ENCODE measurements at places on chromosomes 11 and 22.

- DNase-seq, result no peak
These were observed 53.7 kb downstream of the TBC1D22A start for GRCh38 chr22:46815896-46816731.

DNA sequence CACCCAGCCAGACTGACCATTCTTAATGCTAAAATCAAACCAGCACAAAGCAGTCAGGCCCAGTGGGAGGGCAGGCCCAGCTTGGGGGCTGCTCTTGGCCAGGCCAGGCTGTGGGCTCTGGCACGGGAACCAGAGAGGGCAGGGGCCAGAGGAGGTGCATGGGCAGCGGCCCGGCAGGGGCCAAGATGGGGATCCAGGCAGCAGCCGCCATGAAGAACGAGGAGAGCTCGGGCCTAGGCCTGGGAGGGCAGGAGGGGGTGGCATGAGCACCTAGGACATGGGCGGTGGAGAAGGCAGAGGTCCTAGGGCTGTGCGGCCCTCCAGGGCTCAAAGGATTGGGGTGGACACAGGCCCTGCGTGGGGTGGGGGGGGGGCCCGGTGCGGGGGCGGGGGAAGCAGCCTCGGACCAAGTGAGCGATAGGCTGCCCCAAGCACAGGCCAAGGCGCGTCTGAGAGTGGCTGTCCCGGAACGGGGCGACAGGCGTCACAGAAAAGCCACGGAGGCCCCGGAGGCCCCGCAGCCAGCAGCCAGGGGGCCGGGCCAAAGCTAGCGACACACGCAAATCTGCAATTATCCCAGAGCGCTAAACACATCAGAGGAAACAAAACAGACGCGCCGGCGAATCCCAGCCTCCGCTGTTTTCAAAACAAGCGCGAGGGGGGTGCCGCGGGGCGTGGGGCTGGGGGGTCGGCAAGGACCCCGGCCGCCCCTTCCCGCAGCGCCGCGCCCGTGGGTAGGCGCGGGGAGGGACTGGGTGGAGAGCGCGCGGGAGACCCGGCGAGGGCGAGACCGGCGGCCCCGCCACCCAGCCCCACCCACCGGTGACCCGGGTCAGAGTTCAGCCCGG lies 8.3 kb downstream of the PLXNB2 start:
- no peak for DNase-seq

DNA sequence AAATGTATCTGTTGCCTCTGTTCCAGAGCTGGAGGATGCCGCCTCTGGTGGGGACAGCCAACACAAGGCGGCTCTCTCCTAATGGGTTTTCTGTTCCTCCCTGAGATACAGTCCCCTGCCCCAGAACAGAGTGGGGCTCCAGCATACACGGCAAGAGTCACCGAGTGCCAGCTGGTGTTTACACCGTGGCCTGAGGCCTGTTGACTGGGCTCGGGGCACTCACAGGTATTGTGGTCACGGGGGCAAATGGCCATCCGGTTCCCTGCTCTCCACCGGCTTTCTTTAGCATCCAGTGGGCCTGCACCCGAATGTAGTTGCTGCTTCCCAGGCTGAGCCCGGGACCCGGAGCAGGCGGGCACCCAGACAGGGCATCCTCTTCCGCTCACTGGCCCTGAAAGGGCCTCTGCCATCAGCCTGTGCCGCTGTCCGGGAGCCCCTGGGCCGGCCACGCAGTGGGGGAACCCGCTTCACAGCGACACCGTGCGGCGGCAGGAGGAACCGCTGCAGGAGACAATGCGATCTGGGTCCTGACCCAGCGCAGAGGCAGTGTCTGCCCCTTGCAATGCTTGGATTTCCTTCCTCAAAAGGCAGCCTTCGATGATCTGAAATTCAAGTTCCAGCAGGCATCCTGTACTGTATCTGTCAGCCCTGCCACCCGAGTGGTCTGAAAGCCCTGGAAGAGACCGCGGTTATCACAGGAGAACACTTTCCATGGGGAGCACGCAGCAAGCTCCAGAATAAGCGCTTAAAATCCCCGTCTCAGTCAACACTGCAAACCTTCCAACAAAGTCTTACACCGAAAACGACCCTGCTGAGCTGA lies 859 bp upstream of the KRTAP5-5 start:
- no peak for DNase-seq

DNA sequence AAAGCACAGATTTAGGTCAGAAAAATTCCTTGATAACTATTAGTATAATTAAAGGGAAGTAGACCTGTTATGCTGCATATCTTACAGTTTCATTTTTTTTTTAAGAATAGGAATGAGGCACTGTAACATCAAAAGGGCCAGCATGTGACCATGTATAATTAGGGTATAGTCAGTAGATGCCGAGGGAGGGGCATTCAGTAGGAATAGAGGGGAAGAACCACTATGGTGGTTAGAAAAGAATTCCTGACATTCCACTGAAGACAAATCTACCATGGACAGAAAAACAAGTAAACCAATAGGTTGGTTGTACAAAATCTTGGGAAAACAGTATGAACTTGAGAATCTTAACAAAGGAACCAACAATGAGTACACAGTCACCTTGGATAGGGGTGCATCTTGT lies 78.4 kb upstream of the CCDC179 start:
- DNase-seq, result no peak

- no peak for DNase-seq
These were observed 93.2 kb downstream of the WNT7B start for GRCh38 chr22:45883811-45884170.

DNA sequence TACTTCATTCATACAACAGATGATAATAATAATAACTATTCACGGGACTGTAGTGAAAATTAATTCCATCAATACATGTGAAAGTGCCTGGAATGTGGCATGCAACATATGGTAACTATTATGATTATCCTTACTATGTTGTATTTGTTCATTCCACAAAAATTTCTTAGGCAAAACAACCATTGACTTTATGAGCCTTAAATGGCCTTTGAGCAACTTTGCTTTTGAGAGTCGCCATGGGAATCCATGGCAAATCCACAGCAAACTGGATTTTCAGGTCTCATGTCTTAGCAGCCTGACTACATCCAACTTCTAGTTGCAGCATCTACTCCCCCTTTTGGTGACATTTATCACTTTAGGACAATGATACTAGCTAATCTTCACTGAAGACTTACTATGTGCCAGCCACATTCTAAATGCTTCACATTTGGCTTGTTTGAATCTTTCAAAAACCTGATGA lies 56.8 kb downstream of the SLC1A2 start:
- DNase-seq, result no peak

DNA sequence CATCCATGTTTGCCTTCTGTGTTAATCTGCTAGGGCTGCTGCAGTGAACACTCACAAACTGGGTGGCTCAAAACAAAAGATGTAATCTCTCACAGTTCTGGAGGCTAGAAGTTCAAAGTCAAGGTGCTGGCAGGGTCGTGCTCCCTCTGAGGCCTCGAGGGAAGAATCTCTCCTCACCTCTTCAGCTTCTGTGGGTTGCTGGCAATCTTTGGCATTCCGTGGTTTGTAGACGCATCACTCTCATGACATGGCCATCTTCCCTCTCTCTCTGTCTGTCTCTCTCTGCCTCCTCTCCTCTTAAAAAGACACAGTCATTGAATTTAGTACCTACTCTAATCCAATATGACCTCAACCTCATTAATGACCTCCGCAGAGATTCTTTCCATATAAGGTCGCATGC lies 78.8 kb downstream of the TSPAN18 start:
- no peak for DNase-seq

GRCh38 chr11:6618117-6619003 lies 862 bp downstream of the TPP1 start:
- DNase-seq, result no peak

- DNase-seq, result no peak
These were observed 31.3 kb upstream of the ADA2 start for GRCh38 chr22:17250380-17251082.

DNA sequence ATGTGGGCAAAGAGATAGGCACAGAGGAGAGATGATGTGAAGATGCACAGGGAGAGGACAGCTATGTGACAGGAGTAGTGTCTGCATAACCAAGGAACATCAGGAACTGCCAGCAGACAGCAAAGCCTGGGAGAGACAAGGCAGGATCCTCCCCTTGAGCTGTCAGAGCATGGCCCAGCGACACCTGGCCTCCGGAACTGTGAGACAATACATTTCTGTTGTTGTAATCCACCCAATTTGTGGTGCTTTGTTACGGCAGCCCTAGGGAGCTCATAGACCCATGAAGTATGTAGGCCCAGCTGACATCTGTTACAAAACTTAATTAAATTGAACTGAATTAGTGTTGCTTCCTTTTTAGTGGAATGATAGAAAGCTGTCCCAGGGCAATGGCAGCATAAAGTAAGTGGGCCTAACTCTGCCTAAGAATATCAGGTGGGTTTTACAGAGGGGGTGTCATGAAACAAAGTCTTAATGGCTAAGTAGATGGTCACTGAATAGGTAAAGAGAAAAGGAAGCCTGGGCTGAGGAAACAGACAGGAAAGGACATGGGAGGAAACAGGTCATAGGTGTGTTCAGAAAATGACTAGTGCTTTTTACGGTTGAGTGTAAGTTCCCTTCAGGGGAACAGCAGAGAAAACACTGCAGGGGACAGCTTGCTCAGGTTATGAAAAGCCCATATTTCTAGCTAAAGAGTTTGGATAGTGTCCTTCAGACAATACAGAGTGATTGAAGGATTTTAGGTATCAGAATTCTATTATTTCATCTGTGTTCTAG lies 24.8 kb downstream of the RASSF10 start:
- no peak for DNase-seq

DNA sequence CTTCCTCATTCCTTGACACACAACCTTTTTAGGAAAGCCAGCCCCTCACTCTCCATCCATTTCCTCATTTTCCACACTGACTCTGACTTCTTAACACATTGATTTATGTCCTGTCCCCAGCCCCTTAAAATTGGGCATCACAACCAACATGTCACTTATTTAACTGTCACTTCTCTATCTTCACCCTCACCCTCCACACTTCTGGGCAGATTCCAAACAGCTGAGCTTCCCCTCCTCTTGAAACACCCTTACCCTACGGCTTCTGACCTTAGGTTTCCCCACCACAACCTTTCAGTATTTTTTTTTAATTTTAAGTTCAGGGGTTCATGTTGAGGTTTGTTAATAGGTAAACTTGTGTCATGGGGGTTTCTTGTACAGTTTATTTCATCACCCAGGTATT lies 696.3 kb downstream of the DLG2 start:
- DNase-seq, result no peak

DNA sequence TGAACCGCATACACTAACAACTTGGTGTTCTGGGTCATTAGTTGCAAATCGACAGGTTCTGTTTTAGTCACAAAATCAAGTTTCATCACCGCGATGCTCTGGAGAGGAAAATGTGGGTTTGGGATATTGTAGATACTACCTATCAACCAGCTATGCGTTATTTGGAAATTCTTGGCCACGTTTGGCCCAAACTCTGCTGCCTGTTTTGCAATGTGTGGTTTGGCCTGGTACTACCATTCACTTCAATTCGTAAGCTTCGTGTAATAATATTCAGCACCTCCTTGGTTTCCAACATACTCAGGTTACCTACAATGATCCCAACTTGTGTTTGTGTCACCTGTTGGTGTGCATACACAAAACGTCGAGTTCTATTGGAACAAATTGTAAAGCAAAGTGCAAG lies 16.2 kb upstream of the ACER3 start:
- DNase-seq, result no peak

- DNase-seq, result no peak
These were observed 3.8 kb downstream of the OSBPL5 start for GRCh38 chr11:3161309-3161708.

DNA sequence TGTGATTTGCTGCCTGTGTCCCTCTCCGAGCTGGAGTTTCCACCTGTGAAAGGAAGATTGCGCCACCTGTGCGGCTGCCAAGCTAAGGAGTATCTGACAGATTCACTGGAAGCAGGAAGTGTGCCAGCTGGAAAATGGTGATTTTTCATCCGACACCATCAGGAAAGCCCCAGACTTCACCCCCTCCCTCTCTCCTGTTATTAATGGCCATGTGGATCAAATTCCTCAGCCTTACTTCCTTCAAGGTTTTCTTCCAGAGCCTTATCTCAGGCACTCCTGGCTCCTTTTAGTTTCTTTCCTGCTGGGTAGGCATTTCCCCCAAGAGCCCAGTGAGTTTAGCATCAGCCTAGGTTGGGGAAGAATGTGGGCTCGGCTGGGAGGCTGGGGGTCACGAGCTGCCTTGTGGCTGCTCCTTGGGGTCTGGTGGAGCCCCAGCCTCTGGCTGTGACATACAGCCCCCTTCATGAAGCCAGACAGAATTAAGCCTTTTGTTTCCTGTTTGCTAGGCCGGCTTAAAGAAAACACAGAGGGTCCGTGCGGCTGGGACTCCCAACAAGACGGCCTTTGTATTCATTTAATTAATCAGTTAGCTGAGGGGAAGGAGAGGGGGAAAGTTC lies 37.1 kb downstream of the PKNOX2 start:
- DNase-seq, result no peak

DNA sequence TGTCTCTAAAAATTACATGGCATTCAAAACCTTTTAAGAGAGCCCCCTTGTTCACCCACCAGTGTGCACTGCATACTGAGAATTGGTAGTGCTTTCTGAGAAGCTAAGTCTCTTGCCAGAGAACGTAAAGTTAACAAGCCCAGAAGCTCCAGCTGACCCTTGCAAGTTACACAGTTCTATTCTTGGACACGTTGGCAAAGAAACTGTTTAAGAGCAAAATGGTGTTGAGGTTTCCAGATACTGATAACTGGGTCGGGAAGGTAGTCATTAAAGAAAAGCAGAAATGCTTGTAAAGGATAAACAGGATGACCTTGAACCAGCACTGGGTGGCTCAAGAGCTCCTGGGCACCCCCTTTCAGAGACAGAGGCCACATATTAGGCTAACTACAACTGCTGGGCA lies 284.8 kb downstream of the CADM1 start:
- no peak for DNase-seq

DNA sequence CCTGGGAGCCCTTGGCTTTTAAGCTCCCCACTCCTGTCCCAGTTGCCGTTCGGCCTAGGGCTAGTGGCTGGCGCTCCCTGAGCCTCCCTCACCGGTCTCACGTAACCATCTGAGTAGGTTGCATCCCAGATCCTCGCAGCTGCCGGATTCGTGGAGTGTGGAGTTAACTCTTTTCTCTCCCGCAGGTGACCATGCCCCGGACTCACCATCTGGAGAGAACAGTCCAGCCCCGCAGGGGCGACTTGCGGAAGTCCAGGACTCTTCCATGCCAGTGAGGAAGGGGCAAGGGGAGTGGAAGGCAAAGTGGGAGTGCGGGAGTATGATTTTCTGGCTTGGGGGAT lies 902 bp downstream of the MUS81 start:
- no peak for DNase-seq

DNA sequence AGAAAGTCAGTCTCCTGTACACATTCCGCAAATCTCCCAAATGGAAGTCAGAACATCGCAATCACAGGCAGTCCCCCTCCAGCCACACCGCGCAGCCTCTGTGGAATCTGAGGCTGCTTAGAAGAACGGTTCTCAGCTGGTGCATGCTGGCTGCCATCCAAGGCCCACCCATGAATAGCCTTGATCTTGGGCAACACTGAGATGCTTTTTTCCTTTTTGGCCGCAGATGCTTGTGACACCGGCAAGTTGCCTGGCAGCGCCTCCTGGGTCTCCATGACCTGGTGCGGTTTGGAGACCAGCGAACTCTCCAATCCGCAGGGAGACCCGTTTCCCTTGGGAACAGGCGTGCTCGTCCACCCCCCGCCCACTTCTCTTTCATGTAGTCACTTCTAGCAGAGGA lies 26.3 kb upstream of the PHF21B start:
- DNase-seq, result no peak

- DNase-seq, result no peak
These were observed 3.3 kb downstream of the ZC3H12C start for GRCh38 chr11:110096496-110096895.

All from right renal pelvis (tissue), 4 donors.